Stimulated activated CD8-positive, alpha-beta memory T cell treated with anti-CD3 and anti-CD28 coated beads, Interleukin-2, amount 100 ng/mL, for 1 hour (primary cell): ENCODE measurements at places on chromosomes 11 and 22.

DNA sequence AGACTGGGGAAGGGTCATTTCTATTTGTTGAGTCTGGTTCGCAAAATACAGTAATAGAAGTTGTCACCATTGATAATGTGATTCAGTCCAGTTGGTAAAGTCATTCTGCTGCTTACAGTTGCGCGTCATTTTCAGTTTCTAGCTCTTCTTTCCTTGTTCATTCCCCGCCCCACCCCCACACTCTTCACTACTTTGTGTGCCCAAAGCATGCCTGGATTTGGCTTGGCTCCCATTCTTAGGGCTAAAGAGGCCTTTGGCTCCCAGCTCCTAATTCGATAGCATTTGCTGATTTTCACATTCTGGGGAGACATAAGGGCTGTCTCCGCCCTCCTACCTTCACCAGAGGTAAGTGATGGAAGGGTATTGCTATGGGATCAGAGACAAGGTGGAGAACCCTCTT lies 43.0 kb downstream of the CECR2 start:
- no peak for DNase-seq

DNA sequence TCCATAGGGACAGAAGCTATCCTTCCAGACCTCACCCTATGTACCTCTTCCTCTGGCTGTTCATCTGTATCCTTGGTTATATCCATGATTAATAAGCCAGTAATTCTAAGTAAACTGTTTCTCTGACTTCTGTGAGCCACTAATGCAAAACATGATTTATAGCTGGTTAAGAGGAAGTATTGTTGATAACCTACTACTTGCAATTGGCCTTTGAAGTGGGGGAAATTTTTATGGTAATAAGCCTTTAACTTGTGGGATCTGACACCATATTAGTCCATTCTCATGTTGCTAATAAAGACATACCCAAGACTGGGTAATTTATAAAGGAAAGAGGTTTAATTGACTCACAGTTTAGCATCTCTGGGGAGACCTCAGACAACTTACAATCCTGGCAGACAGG lies 21.9 kb downstream of the CASP12 start:
- DNase-seq: no peak

DNA sequence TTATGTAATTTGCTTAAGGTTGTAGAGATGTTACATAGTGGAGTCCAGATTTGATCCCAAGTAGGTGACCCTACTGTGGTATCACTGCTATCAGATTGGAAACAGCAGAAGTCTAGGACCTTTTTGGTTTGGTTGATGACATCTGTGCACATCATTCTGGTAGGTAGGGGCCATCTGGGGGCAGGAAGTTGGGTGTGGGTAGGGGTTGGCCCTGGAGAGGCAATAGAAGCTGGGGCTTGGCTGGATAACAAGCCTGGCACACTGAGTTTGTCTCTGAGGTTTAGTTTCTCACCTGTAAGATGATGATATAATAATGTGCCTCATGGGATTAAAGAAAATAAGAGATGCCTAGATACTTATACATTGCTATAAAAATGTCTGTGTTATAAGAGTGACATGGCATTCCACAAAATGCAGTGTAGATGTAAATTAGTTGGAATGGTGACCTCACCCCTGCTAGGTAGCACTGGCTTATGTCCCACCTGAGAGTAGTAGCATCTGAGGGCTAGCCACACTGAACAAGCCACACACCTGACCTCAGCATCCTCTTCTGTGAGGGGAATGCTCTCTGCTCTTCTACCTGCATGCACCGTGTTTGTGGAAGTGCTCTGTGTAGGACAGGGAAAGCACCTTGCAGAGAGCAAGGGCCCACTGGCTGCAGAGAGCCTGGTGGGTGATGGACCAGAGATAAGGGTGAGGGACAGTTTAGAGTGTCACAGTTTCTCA lies 36.9 kb downstream of the PTPRJ start:
- DNase-seq: no peak

DNA sequence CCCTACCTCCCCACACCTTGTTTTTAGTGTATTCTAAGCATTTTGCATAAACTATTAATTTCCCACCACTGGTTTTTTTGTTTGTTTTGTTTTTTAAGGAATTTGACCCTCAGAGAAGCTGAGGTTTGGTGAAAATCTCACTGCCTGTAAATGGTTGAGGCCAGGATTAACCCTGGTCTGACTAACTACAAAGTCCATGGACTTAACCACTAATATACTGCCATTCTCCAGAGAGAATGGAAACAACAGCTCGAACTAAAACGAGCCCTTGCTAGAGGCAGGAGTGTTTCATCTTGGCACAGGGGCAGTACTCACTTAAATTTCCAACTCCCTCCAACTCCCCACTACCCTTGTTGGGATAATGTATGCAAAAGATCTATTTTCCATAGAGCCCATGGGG lies 3.0 kb downstream of the CTNND1 start:
- DNase-seq: no peak

- DNase-seq: no peak
Measured at GRCh38 chr22:34113381-34113780, 193.1 kb upstream of the LARGE1 start.
